Activated naive CD8-positive, alpha-beta T cell treated with anti-CD3 and anti-CD28 coated beads for 36 hours (primary cell): ENCODE measurements at places on chromosomes 1 and 21. TPM values are rescaled to one million over a fixed set of nuclear protein-coding genes. Genes with fewer than 3 reads are reported as not detected.

- peak; percentile 14 for DNase-seq
Observed at GRCh38 chr1:115063228-115063901, 25.9 kb downstream of the TSPAN2 start.

DNA sequence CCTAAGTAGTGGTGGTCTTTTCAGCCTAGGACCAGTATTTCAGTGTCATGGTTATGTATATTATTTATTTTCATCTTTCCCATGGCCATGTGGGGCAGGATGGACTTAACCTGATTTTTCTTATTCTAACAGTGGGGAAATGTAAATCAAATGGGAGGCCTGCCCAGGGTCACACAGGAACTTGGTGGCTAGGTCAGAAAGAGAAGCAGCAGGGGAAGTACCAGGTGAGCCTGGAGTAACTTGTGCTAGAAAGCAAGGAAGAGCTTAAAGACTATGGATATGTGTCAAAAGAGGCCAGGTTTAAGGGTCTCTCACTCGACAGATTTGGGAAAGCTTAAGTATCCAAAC, 936 bp downstream of the ZFP69B start:
- DNase-seq = no peak

The CD1E gene
- total RNA-seq = not detected

DNA sequence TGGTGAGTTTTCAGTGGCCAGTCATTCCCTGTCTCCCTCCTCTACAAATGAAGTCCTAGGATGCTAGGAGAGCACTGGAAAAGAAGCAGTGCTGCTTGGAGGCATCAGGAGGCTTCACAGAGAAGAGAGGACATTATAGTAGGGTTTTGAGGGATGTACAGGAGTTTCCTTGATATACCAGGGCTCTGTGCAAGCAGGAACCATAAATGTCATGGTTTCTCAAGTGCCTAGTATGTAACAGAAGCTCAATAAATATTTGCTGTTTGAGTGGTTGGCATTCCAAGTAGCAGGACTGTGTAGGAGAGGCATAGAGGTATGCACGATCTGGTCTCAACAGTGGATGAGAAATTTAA, 133.5 kb upstream of the WNT4 start:
- DNase-seq = no peak

GRCh38 chr1:242761556-242761955, 237.1 kb upstream of the PLD5 start:
- no peak for DNase-seq

- DNase-seq = no peak
Observed at GRCh38 chr1:61709908-61710289, 15.0 kb downstream of the TM2D1 start.

The ERVH48-1 gene
- 0.23 TPM for total RNA-seq

- no peak for DNase-seq
Observed at GRCh38 chr1:190975827-190976226, 498.2 kb upstream of the BRINP3 start.

DNA sequence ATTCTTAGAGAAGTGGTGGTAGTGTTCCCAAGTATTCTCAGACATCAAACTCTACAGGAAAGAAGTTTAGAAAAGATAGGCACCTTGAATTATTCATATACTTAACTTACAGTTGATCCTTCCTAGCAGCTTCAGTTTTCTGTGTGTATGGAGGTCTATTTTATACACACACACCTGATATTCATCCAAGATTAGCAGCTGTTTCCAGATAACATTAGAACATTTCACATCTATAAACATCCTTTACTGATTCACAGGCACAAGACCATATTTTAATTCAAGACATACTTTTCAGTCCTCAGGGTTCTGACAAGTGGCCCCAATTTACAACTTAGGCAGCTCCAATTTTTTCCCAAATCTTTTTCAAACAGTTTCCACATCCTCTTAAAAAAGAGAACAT, 287.8 kb upstream of the USP25 start:
- DNase-seq = no peak

The BCAN gene
- total RNA-seq = not detected

- DNase-seq = peak; percentile 78
Observed at GRCh38 chr21:42923553-42924432, 1.6 kb downstream of the ERVH48-1 start.

The ACTN2 gene
- total RNA-seq = 0.38 TPM

The CHODL gene
- total RNA-seq = 0.08 TPM

The NUF2 gene
- 43.5 TPM for total RNA-seq

GRCh38 chr1:167136191-167136614, 42.3 kb downstream of the STYXL2 start:
- DNase-seq = no peak

- DNase-seq = peak; percentile 55
Observed at GRCh38 chr1:157193702-157194391, 55.7 kb upstream of the ETV3 start.

The S100B gene
- total RNA-seq = 8.7 TPM

The WNT9A gene
- total RNA-seq = not detected

The SNX7 gene
- total RNA-seq = not detected

The GFI1 gene
- total RNA-seq = 79.7 TPM

GRCh38 chr21:37074546-37074945, 1.5 kb downstream of the TTC3 start:
- no peak for DNase-seq

DNA sequence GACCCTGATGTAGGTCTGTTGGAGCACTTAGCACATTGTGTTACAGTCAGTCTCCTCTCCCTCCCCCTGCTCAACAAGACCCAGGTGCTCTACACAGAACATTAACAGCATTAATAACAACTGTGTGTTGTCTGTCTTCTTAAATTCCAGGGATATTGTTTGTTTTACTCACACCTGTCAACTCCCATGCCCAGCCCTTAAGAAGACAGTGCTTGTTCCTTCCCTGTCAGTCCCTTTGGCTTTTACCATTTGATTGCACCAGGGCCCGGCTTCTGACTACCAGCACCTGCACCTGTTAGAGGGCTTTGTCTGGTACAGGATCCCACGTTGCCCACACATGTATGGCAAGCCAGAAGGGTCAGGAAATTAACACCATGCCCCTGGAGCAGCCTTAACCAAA, 11.7 kb downstream of the RIMKLA start:
- DNase-seq = no peak

- DNase-seq = no peak
Observed at GRCh38 chr1:115475252-115475651, 137.2 kb upstream of the NGF start.

DNA sequence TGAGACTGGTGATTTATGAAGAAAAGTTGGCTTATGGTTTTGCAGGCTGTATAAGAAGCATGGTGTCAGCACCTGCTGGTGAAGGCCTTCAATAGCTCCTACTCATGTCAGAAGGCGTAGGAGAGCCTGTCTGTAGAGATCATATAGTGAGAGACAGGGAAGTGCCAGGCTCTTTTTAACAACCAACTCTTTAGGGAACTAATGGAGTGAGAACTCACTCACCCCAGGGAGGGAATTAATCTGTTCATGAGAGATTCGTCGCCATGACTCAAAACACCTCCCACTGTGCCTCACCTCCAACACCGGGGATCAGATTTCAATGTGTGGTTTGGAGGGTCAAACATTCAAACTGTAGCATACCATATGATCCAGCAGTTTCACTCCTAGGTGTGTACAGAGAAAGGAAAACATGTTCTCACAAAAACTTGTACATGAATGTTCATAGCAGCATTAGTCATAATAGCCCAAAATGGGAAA, 72.6 kb downstream of the TTC3 start:
- no peak for DNase-seq

DNA sequence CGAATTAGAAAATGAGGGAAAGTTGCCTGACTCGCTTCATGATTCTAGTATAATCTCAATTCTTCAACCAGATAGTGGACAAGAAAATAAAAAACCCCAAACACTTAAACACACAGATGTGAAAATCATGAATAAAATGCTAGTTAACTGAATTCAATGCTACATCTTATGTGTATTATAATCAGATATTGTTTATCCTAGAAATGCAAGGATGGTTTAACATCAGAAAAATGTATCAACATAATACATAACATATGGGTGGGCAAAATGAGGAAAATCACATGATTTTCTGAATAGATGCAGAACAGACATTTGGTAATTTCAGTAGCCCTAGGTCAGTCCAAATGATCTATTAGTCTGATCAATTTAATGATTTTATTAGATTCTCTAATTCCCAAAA, 97.2 kb downstream of the SIM2 start:
- no peak for DNase-seq

The FCN3 gene
- total RNA-seq = not detected

DNA sequence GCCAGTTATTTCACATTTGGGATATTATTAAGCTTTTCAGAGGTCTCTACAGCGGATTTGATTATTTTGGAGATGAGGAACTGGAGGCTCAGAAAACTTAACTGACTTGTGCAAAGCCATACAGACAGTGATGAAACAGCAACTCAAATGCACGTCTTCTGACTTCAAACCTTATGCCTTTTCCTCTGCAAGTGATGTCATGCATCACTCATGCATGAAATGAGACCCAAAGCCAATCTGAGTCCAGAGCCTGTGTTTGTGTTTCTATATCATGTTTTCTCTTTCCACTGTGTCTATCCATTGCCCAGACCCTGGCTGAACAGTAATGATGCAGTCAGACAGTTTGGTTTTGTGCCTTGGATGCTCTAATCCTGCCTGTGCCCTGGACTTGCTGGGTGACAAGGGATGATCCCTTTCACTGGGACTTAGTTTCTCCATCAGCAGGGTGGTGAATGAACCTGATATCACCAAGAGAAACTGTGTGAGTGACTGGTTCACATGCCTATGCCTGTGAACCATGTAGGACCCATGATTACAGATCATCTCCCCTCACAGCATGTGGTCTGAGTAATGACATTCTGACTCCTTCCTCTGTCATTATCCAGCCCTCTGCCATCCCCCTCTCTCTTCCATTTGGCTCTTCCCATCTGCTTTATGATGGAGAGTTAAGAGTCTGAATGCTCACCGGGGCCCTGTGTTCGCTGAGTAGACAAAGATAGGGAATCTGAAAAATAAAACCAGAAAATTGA, 33.4 kb downstream of the SLAMF6 start:
- no peak for DNase-seq

- DNase-seq = no peak
Observed at GRCh38 chr21:29368906-29369305, 70.2 kb downstream of the BACH1 start.

The GALE gene
- total RNA-seq = 51.8 TPM

The HES5 gene
- not detected for total RNA-seq

- DNase-seq = no peak
Observed at GRCh38 chr1:12296016-12296415, 66.2 kb downstream of the VPS13D start.

GRCh38 chr1:117753652-117754051, 147.8 kb downstream of the TENT5C start:
- DNase-seq = no peak
